ENCODE measurements at places on chromosomes 5 and 9. TPM values are rescaled to one million over a fixed set of nuclear protein-coding genes. Genes with fewer than 3 reads are reported as not detected.

- H3K4me3 ChIP-seq, result no peak overlapping the region
- no peaks in the 10 kb centered on the region for H3K36me3 ChIP-seq
- no peaks in the 10 kb centered on the region for H3K4me1 ChIP-seq
- DNase-seq, result no peak
Observed at GRCh38 chr9:111979561-111979960, 82.9 kb downstream of the UGCG start.

DNA sequence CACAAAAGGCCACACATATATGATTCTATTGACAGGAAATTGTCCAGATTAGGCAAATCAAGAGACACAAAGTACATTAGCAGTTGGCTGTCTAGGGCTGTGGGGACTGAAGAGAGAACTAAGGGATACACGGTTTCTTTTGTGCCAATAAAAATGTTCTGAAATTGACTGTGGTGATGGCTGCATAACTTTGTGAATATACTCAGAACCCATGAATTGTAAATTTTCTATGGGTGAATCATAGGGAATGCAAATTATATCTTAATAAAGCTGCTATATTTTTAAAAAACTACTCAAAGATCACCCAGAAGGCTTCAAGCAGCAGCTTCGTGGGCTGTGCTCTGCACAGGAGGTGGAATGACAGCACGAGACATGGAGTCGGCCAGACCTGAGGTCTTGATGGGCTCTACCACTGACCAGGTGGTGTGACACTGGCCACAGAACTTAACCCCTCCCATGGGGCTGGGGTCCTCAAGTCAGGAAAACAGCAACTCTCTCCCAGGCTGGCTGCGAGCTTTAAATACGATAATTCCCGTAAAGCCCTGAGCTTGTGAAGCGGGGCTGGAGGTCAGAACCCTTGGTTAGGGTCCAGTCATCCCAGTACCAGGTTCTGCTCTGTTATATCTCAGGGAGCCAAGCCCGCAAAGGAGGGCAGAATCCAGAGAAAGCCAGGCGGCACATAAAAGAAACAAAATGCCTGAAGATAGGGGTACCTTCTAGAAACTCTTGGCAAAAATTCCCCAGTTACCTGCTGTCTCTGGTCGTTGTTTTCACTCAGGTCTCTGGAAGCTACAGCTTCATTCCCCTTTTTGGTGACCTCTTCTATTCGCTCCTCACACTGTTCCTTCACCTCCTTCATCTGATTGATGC lies 59.1 kb downstream of the GOLM1 start:
- no peaks in the 10 kb centered on the region for H3K36me3 ChIP-seq
- no peak overlapping the region for H3K27ac ChIP-seq
- no peak overlapping the region for H3K4me3 ChIP-seq
- DNase-seq, result no peak
- no peaks in the 10 kb centered on the region for H3K4me1 ChIP-seq

GRCh38 chr9:70229026-70229425 lies 29.8 kb upstream of the SMC5 start:
- H3K4me3 ChIP-seq, result no peak overlapping the region
- no peak overlapping the region for H3K27ac ChIP-seq
- no peaks in the 10 kb centered on the region for H3K27me3 ChIP-seq
- no peaks in the 10 kb centered on the region for H3K4me1 ChIP-seq
- no peaks in the 10 kb centered on the region for H3K36me3 ChIP-seq
- DNase-seq, result no peak

DNA sequence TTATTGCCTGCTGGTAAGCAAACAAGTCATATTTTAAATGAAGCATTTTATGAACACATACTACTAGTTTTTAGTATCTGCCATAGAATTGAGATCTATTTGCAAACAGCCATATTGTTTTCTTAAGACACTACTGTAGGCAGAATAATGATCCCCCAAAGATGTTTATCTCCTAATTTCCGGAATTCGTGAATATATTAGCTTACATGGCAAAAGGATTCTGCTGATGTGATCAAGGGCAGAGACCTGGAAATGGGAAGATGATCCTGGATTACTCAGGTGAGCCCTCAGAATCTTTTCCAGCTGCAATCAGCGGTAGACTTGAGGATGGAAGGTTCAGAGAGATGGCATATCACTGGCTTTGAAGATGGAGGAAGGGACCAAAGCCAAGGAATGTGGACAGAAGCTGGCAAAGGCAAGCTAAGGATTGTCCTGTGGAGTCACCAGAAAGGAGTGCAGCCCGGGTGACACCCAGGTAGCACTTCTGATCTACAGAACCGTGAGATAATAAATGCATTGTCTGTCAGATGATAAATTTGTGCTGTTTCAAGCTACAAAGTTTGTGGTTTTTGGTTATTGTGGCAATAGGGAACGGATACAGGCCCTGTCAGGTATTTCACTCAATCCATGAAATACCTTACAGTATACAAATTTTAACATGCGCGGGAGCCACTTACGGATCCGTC lies 1.0 kb upstream of the ERCC6L2 start:
- H3K27ac ChIP-seq, result no peak overlapping the region
- DNase-seq, result no peak
- H3K4me3 ChIP-seq, result no peak overlapping the region
- H3K4me1 ChIP-seq, result peaks cover 9% of the 10 kb centered on the region

GRCh38 chr9:74557571-74557970 lies 60.4 kb downstream of the RORB start:
- H3K27ac ChIP-seq, result no peak overlapping the region
- H3K27me3 ChIP-seq, result no peaks in the 10 kb centered on the region
- DNase-seq, result no peak
- H3K4me1 ChIP-seq, result no peaks in the 10 kb centered on the region
- no peaks in the 10 kb centered on the region for H3K36me3 ChIP-seq

DNA sequence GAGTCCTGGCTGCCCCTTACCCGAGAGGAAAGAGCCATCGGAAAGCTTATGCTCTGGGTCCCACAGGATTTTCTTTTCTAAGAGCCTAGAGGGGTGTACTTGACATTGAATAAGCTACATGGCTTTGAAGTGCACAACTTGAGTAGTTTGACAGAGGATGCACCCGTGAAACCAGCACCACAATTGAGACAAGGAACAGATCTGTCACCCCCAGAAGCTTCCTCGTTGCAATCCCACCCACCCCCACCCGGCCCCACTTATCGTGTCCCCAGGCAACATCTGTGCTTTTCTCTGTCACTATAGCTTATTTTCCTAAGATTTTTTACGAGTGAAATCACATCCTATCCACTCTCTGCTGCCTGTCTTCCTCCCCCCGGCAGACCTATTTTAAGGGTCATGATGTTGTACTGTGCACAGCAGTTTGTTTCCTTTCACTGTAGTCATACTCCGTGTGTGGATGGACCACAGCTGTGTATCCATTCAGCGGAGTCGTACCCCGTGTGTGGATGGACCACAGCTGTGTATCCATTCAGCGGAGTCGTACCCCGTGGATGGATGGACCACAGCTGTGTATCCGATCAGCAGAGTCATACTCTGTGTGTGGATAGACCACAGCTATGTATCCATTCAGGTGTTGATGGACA lies 8.8 kb upstream of the FCN2 start:
- H3K4me3 ChIP-seq, result no peak overlapping the region
- no peak for DNase-seq
- H3K27me3 ChIP-seq, result no peaks in the 10 kb centered on the region
- H3K36me3 ChIP-seq, result no peaks in the 10 kb centered on the region
- no peaks in the 10 kb centered on the region for H3K4me1 ChIP-seq

DNA sequence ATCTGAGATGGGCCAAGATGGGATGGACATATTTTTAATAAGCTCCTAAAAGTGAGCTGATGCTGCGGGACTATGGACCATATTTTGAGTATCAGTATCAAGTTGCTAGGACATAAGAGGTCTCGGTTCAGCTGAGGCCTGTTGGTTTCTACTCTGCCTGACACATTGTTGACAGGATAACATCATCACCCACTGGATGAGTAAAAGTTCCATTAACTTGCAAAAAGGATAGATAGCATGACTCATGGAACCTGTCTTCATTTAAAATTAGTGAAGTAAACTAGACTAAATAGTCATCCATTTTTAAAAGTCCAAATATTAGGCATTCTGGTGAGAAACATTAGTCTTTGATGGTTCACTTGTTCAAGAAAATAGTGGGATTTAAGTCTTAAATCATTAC lies 33.3 kb downstream of the PARP8 start:
- no peak for DNase-seq
- H3K4me1 ChIP-seq, result no peaks in the 10 kb centered on the region
- H3K27ac ChIP-seq, result no peak overlapping the region
- H3K36me3 ChIP-seq, result no peaks in the 10 kb centered on the region

- no peaks in the 10 kb centered on the region for H3K36me3 ChIP-seq
- no peaks in the 10 kb centered on the region for H3K27me3 ChIP-seq
- no peaks in the 10 kb centered on the region for H3K4me1 ChIP-seq
- no peak overlapping the region for H3K4me3 ChIP-seq
- no peak for DNase-seq
- H3K27ac ChIP-seq, result no peak overlapping the region
Observed at GRCh38 chr5:2569176-2569575, 182.3 kb downstream of the IRX2 start.

MYMK gene
- 0.47 TPM for total RNA-seq

C9 gene
- 0.19 TPM for total RNA-seq

LCN12 gene
- total RNA-seq, result 4.2 TPM

ZDHHC11B gene
- total RNA-seq, result 0.71 TPM
